ENCODE measurements at places on chromosomes 3 and 15.
A peak's percentile ranks its signal among the peaks of the same experiment; 100 is the strongest.

DNA sequence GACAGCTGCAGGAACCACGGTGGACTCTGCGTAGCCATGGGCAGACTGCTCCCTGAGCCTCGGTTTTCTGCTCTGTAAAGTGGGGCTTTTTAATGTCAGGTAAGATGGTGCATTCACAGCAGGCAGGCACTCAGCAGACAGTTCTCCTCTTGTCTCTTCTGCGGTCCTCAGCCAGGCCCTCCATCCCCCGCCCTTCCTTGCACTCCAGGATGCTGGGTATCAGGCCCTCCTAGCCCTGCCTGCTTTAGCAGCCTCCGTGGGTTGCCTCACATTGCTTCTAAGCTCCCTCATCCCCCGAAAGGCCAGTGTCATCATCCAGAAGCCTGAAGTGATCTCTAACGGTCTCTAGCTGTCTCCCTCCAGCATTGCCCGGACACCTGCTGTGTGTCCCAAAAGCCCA, 115.7 kb downstream of the WNT7A start:
- no peak for DNase-seq
- peaks cover 8% of the 10 kb centered on the region for H3K27me3 ChIP-seq
- H3K4me3 ChIP-seq: no peak overlapping the region
- no peak overlapping the region for H3K27ac ChIP-seq
- H3K4me1 ChIP-seq: no peaks in the 10 kb centered on the region

- no peak for DNase-seq
- H3K27ac ChIP-seq: no peak overlapping the region
- no peaks in the 10 kb centered on the region for H3K27me3 ChIP-seq
- H3K36me3 ChIP-seq: peaks cover 3% of the 10 kb centered on the region
Observed at GRCh38 chr15:42672444-42672843, 64.5 kb downstream of the CDAN1 start.

DNA sequence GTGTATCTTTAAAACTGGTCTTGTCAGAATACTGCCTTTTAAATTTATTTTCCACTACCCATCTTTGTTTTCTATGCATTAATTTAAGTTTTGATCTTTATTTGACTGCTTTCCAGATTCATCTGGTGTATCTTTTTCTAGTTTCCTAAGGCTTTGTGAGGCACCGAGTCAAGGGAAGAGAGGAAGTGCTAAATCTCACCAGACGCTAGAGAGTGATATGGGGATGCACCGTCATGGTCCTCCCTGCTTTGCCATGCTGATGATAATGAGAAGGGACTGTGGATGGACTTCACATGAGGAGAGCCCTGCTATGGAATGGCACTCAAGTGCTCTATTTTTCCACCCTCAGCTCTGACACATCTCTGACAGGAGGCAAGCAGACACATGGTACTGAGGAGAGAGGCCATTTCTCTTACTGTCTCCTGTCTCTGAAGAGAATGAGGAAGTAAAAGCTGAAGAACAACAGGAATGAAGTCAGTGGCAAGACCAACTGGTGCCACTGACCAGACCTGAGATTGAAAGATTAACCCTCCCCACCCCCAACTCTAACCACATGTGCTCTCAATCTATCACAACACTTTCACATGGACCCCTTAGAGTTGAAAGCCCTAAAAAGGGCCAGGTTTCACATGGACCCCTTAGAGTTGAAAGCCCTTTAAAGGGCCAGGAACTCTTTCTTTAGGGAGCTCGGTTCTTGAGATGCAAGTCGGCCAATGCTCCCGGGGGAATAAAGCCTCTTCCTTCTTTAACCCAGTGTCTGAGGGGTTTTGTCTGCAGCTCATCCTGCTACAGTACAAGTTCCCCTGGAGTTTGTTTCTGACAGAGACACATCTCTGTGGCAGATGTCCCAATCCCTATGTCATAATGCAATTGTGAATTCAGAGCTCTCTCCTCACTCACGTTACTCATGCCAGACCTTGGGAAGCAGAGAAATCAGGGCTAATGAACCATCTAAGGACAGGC, at the start of gene IQCF2:
Gene IQCF2, plus strand, starts transcription at position 913 of the 963 bp plus-strand sequence. CDS start 52 bp downstream, outside the sequence.
- no peak for DNase-seq
- no peaks in the 10 kb centered on the region for H3K4me1 ChIP-seq
- H3K4me3 ChIP-seq: no peak within 1 kb of the TSS
- H3K27me3 ChIP-seq: peaks cover 10% of the 10 kb centered on the region

GRCh38 chr3:16140894-16141285, 33.6 kb upstream of the GALNT15 start:
- H3K36me3 ChIP-seq: no peaks in the 10 kb centered on the region
- H3K4me3 ChIP-seq: no peak overlapping the region
- H3K27me3 ChIP-seq: no peaks in the 10 kb centered on the region
- no peaks in the 10 kb centered on the region for H3K4me1 ChIP-seq

- no peak for DNase-seq
- no peak overlapping the region for H3K27ac ChIP-seq
- no peaks in the 10 kb centered on the region for H3K27me3 ChIP-seq
- no peaks in the 10 kb centered on the region for H3K36me3 ChIP-seq
- no peaks in the 10 kb centered on the region for H3K4me1 ChIP-seq
Observed at GRCh38 chr3:55893045-55893664, 406.0 kb upstream of the WNT5A start.

DNA sequence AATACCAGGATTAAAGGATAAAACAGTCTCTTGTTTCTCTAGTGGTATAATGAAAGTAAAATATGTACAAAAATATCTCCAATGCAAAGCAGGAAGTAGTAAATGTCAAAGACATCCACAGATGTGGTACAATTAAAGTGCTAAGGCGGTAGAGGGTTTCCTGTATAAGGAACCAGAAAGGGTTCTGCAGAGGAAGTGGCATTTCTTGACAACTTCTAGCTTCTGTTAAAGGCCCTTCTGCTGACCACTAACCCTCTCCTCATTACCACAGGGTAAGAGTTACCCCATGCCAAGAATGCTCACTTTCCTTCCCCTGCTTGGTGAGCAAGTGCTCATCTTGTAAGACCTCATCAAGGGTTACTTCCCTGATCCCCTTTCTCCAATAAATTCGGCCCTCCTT, 883.6 kb upstream of the NR2F2 start:
- DNase-seq: peak; percentile 75
- peaks cover 23% of the 10 kb centered on the region for H3K27me3 ChIP-seq
- peak overlapping the region; percentile 47 for H3K27ac ChIP-seq
- H3K36me3 ChIP-seq: peaks cover 8% of the 10 kb centered on the region
- peak overlapping the region; percentile 24 for H3K4me3 ChIP-seq

DNA sequence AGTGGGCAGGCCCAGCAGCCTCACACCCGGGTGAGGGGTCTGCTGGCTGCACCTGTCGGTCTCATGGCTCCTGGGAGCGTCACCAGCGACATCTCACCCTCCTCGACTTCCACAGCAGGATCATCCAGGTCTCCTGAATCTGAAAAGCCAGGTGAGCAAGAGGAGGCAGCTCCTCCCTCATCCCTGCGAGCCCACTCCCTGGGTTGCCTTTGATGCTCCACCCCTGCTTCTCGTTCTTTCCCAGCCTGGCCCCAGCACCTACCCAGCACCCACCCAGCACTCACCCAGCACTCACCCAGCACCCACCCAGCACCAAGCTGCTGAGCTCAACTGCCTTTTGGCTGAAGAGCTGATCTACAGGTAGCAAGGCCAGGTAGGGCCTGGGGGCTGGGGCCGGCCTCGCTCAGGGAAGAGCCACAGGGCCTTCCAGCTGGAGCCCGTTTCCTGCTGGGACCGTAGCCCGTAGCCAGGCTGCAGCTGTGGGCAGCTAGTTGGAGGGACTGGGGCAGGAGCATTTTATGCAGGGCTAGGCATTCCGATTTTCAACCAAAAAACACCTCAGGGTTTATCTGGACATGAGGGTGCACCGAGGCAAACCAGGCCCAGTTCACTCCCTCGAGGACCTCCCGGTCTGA, at the start of gene H1-8:
Gene H1-8, plus strand, starts transcription at position 20 of the 635 bp plus-strand sequence. Its CDS starts 44 bp downstream, at position 64.
- no peaks in the 10 kb centered on the region for H3K36me3 ChIP-seq
- no peak for DNase-seq
- H3K4me3 ChIP-seq: no peak within 1 kb of the TSS
- no peak within 1 kb of the TSS for H3K27ac ChIP-seq

DNA sequence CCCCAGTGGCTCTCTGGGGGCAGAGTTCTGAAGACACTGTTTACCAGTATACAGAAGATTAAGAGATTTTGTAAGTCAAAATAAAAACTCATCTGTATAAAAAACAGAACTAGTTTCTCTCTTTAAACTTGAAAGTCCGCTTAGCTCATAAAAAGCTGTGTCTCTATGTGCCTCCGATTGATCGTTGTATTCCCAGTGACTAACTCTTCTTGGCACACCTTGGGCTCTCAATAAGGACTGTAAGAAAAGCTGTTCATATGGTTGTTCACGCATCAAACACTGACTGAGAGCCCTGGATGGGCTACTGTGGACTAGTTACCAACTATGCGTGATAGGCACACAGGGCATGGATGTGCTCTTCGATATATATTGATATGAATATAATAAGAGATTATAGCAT, 107.9 kb downstream of the P3H2 start:
- H3K27me3 ChIP-seq: peaks cover 8% of the 10 kb centered on the region
- no peak overlapping the region for H3K4me3 ChIP-seq
- H3K36me3 ChIP-seq: no peaks in the 10 kb centered on the region
- H3K27ac ChIP-seq: no peak overlapping the region
- no peaks in the 10 kb centered on the region for H3K4me1 ChIP-seq
- DNase-seq: no peak

- H3K4me1 ChIP-seq: no peaks in the 10 kb centered on the region
- no peaks in the 10 kb centered on the region for H3K36me3 ChIP-seq
- no peaks in the 10 kb centered on the region for H3K27me3 ChIP-seq
Observed at GRCh38 chr3:9119331-9119730, 130.1 kb downstream of the SRGAP3 start.

GRCh38 chr3:14876921-14877333, 58.2 kb downstream of the FGD5 start:
- H3K27me3 ChIP-seq: no peaks in the 10 kb centered on the region
- DNase-seq: no peak
- peaks cover 3% of the 10 kb centered on the region for H3K36me3 ChIP-seq
- no peak overlapping the region for H3K4me3 ChIP-seq
- no peak overlapping the region for H3K27ac ChIP-seq
- peaks cover 40% of the 10 kb centered on the region for H3K4me1 ChIP-seq

GRCh38 chr3:17137321-17137826, 252.6 kb downstream of the PLCL2 start:
- no peak for DNase-seq
- no peak overlapping the region for H3K4me3 ChIP-seq
- peaks cover 3% of the 10 kb centered on the region for H3K36me3 ChIP-seq
- no peak overlapping the region for H3K27ac ChIP-seq

- H3K36me3 ChIP-seq: no peaks in the 10 kb centered on the region
- no peak overlapping the region for H3K27ac ChIP-seq
- H3K4me1 ChIP-seq: no peaks in the 10 kb centered on the region
- peaks cover 8% of the 10 kb centered on the region for H3K27me3 ChIP-seq
- H3K4me3 ChIP-seq: no peak overlapping the region
Observed at GRCh38 chr3:114508208-114508607, 214.4 kb downstream of the TIGIT start.

GRCh38 chr3:89367166-89367565, 259.7 kb downstream of the EPHA3 start:
- DNase-seq: no peak
- no peak overlapping the region for H3K4me3 ChIP-seq
- H3K27ac ChIP-seq: no peak overlapping the region
- H3K27me3 ChIP-seq: no peaks in the 10 kb centered on the region

DNA sequence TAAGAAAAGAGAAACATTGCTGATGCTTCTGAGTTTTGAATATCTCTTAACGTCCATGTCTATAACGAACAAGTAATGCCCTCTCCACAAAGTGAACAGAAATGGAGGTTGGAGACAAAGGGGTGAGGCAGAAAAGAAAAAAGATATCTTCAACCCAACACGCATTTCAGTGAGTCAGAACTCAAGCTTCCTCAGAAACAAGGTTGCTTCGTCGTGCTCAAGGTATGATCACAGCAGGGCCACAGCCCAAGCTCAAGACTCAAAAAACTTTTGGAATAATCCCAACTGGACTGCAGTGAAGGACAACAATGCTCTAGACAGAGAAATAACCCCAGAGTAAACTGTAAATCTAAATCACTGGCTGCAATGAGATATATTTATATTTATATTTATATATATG, 18.9 kb downstream of the WNT5A start:
- H3K36me3 ChIP-seq: no peaks in the 10 kb centered on the region
- DNase-seq: no peak
- no peak overlapping the region for H3K4me3 ChIP-seq
- no peak overlapping the region for H3K27ac ChIP-seq
- H3K4me1 ChIP-seq: no peaks in the 10 kb centered on the region
- H3K27me3 ChIP-seq: no peaks in the 10 kb centered on the region

DNA sequence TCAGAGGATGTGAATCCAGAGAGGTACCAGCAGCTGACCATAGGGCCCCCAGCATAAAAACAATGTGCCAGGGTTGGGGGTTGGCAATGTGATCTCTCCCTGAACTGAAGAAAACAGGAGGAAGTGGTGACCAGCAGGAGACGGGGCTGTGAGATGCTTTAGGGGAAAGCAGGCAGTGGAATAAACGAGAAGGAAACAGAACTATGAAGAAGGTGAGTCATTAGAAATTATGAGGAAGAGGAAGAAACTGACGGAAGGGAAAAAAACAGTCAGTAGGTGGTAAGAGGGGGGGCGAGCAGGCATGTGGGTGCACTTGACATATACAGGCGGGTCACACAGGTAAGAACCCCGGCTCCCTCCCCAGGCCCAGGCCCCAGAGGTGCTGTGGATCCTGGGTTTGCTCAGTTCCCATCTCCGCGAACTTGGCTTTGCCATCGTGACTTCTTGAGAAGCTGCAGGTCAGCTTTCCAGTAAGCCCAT, 42.2 kb upstream of the B3GNT5 start:
- H3K27ac ChIP-seq: no peak overlapping the region
- no peak for DNase-seq
- peaks cover 14% of the 10 kb centered on the region for H3K36me3 ChIP-seq
- peaks cover 8% of the 10 kb centered on the region for H3K4me1 ChIP-seq

GRCh38 chr3:166283840-166284239, 446.6 kb upstream of the BCHE start:
- no peak overlapping the region for H3K4me3 ChIP-seq
- no peaks in the 10 kb centered on the region for H3K36me3 ChIP-seq
- H3K27me3 ChIP-seq: no peaks in the 10 kb centered on the region
- H3K27ac ChIP-seq: no peak overlapping the region

DNA sequence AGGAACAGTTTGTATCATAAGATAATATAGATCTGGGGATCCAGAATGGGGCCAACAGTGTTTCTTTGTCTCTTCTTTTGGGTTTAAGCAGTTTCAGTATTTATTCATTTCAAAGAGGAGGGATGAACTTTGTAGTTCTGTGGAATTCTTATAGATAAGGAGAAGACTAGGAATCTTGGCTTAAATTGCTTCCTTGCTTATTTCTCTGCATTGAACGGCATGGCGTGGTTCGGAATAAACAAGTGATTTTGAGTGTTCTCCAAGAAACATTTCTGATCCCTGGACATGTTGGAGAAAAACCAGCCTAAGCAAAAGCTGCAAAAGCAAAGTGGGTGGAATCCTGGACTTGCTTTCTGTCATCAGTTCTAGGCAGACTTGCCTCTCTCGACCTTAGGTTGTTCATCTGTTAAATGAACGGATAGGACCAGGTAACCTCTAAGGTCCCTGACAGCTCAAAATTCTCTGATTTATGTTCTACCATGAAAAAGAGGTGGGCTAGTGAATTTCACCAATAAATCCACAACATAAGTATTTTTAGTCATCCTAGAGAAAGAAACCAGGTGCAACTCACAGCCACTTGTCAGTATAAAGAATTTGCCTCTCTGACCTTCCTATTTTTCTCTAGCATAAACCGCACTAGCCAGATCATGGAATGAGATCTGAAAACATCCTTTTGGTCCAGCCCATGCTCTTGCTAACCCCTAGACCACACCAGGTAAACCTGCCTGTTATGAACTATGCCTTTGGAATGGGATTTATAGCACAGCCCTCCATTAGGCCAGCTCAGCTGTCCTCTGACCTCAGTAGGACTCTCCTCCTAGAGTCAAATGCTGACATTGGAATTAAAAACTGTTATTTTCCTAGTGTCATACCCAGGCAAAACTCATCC, 78.8 kb downstream of the CLDN11 start:
- no peak overlapping the region for H3K4me3 ChIP-seq
- H3K27ac ChIP-seq: no peak overlapping the region
- no peaks in the 10 kb centered on the region for H3K36me3 ChIP-seq
- no peaks in the 10 kb centered on the region for H3K4me1 ChIP-seq

All from activated CD4-positive, alpha-beta T cell treated with anti-CD3 and anti-CD28 coated beads, Interleukin-2, amount 10 ng/mL, durations not matched to agents 7 days and 5 days (primary cell).